Heart left ventricle (tissue), 16 donors: ENCODE measurements at places on chromosomes 5 and 9. TPM values are rescaled to one million over a fixed set of nuclear protein-coding genes. Genes with fewer than 3 reads are reported as not detected.

Gene RAD23B
- 144 TPM for total RNA-seq

Gene SLC6A7
- total RNA-seq: not detected

Gene SLC34A1
- total RNA-seq: not detected

Gene FANCC
- total RNA-seq: 6.0 TPM

Gene IFNB1
- not detected for total RNA-seq

Gene UNC5A
- total RNA-seq: 0.29 TPM

DNA sequence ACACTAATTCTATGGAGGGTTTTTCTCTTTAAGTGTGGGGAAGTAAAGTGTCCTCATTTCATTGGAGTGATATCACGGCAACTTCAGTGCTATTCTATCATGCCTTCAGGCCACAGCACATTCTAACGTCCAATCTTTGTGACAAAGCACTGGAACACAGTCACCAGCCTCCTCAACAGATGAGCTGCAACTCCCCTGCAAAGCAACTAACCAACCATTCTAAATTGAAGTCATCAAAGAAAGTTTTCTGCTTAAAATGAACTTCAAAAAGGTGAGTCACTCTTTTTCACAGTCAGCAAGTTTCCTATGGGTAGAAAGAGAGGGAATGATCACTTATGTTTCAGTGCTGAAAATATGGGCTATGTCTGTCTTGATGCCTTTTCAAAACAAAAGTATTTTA lies 190.8 kb downstream of the ELAVL2 start:
- H3K36me3 ChIP-seq: no peaks in the 10 kb centered on the region
- no peak overlapping the region for H3K4me3 ChIP-seq
- H3K27ac ChIP-seq: no peak overlapping the region
- no peaks in the 10 kb centered on the region for H3K4me1 ChIP-seq

DNA sequence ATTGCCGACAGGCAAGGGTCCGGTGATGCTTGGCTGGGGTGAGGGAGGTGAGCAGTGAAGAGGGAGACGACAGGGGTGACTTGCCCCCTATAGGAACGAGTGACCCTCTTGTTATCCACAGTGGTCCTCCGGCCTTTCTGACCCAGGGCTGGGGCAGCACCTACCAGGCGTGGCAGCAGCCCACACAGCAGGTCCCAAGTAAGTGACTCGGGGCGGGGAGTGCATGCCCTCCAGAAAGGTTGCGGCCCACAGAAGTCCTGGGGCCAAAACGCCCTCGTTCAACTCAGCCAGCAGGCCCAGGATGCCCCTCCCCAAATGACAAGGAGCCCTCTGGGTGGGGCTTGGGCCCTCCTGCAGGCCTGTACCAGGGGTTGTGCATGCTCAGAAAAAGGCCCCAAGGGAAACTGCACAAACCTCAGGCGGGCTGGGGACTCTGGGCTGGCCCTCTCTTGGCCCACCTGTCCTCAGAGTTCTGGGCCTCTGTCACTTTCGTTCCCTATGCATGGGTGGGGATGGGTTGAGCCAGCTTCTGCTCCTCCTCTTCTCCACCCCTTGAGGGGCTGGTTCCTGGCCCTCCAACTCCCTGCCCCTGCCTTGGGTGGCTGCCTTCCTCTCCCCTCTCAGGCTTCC lies 32.2 kb upstream of the PRDM12 start:
- H3K36me3 ChIP-seq: peaks cover 90% of the 10 kb centered on the region
- peaks cover 10% of the 10 kb centered on the region for H3K4me1 ChIP-seq
- DNase-seq: no peak
- H3K27me3 ChIP-seq: no peaks in the 10 kb centered on the region
- H3K27ac ChIP-seq: no peak overlapping the region

- H3K4me3 ChIP-seq: no peak overlapping the region
- H3K27me3 ChIP-seq: no peaks in the 10 kb centered on the region
- H3K27ac ChIP-seq: no peak overlapping the region
- H3K36me3 ChIP-seq: no peaks in the 10 kb centered on the region
Observed at GRCh38 chr9:28502189-28502588, 928.9 kb upstream of the C9orf72 start.

DNA sequence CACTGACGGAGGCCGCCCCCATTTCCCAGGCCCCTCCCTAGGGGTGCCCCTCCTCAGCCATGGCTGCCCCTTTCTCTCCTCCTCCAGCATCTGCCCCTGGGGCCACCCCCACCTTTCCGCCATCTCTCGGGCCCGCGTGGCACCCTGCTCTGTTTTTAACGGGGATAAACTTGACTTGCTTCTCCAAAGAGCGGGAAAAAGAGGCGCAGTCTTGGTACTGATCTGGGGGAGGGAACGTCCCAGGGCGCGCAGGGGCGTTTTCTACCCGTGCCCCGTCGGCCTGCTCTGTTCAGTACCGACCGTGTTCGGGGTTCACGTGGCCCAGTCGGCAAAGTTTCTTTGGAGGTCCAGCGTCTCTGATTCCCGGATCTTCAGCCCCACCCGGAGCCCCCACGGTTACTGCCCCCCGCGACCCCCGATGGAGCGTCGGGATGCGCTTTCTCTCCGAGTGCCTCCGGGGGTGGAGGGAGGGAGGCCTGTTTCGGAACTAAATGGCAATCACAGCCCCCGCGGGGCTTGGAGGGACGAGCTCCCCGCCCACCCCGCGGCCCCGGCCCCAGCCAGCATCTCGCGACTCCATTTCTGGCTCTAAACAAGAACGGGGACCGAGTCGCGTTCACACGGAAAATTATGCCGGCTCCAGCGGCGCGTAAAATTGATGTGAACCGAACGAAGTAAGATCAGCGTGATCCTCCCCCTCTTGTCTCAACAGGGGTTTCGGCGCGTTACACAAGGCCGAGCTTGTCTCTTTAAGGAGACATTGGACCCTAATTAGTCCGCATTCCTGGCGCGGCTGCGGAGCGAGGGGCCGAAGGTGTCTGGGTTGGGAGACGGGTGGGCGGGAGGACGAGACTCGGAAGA lies 1.1 kb upstream of the TLE4 start:
- H3K27me3 ChIP-seq: peaks cover 4% of the 10 kb centered on the region
- H3K4me1 ChIP-seq: peaks cover 17% of the 10 kb centered on the region
- H3K27ac ChIP-seq: peak overlapping the region; percentile 97

GRCh38 chr9:98811051-98811650 lies 3.7 kb downstream of the GALNT12 start:
- no peak for DNase-seq
- H3K4me1 ChIP-seq: peaks cover 5% of the 10 kb centered on the region
- no peaks in the 10 kb centered on the region for H3K36me3 ChIP-seq

- H3K36me3 ChIP-seq: no peaks in the 10 kb centered on the region
- no peaks in the 10 kb centered on the region for H3K4me1 ChIP-seq
- no peak overlapping the region for H3K27ac ChIP-seq
- no peak for DNase-seq
Observed at GRCh38 chr5:92504346-92504745, 1076.7 kb downstream of the NR2F1-AS1 start.

DNA sequence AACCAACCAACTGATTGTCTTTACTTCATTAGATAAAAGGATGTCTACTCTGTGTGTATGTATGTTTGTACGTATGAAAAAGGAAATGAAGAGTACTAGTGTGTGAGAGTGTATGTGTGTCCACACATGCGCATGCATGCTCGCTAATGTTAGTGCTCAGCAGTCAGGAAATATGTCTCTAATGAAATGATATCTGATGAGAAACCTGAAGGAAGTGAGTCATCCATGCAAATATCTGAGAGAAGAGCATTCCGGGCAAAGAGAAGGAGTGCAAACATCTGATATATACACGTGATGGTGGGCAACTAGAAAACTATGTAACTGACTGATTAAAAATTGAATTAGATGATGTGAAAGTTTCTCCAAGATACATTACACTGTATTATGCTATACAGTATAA lies 29.6 kb upstream of the UGCG start:
- no peak for DNase-seq
- no peaks in the 10 kb centered on the region for H3K27me3 ChIP-seq
- H3K4me3 ChIP-seq: no peak overlapping the region

DNA sequence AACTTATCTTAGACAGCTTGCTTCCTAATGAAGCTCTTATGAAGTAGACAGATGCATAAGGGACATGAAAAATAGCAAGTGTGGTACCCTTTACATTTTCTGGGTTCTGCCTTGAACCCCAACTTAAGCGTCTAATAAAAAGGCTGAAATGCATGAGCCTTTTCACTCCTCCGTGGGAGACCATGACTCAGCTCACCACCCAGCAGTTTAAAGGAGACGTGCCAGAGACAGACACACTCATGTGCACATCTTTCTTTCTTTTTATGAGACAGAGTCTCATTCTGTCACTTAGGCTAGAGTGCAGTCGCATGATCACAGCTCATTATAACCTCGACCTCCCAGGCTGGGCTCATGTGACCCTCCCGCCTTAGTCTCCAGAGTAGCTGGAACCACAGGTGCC lies 22.3 kb downstream of the CTXN3 start:
- H3K4me3 ChIP-seq: no peak overlapping the region
- DNase-seq: no peak
- no peaks in the 10 kb centered on the region for H3K36me3 ChIP-seq
- H3K4me1 ChIP-seq: peaks cover 1% of the 10 kb centered on the region
- no peaks in the 10 kb centered on the region for H3K27me3 ChIP-seq

DNA sequence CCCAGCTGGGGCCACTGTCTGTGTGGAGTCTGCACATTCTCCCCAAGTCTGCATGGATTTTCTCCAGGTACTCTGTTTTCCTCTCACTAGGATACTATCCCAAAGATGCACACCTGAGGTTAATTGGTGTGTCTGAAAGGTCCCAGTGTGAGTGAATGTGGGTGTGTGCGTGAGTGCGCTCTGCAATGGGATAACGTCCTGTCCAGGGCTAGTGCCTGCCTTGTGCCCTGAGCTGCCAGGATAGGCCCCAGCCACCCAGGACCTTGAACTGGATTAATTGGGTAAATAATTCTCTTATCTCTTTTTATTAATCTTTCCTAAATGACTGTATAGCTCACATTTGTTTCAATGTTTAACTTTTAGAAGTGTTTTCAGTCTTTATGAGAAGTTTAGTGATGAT lies 11.5 kb upstream of the PANK3 start:
- no peaks in the 10 kb centered on the region for H3K36me3 ChIP-seq
- H3K4me3 ChIP-seq: no peak overlapping the region
- no peaks in the 10 kb centered on the region for H3K4me1 ChIP-seq
- H3K27me3 ChIP-seq: no peaks in the 10 kb centered on the region
- H3K27ac ChIP-seq: no peak overlapping the region
- no peak for DNase-seq

GRCh38 chr5:53820802-53821171 lies 260.3 kb downstream of the NDUFS4 start:
- no peaks in the 10 kb centered on the region for H3K4me1 ChIP-seq
- no peaks in the 10 kb centered on the region for H3K36me3 ChIP-seq

DNA sequence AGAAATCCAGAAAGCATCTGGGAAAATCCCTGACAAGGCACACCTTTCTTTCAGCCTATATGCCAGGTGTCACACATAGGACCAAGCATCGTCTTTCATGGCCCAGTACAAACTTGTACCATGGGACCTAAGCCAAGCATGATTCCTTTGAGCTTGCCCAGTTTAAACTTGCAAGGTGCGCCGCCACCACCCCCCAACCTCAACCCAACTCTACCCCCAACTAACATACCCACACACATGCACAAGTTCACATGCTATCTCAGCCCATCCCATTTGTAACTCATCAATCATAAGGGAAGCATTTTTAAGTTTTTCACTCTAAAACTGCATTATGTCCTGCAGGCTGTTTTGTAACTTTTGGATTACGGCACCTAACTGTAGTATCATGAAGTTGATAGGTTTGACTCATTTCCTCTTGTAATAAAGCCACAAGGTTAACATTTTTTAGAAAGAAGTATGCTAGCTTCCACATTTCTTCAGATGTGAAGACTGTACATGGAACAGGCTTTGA lies 145.9 kb upstream of the FST start:
- no peaks in the 10 kb centered on the region for H3K36me3 ChIP-seq
- DNase-seq: no peak
- no peak overlapping the region for H3K27ac ChIP-seq
- H3K4me3 ChIP-seq: no peak overlapping the region
- H3K4me1 ChIP-seq: no peaks in the 10 kb centered on the region

- H3K4me3 ChIP-seq: no peak overlapping the region
- H3K36me3 ChIP-seq: no peaks in the 10 kb centered on the region
- no peaks in the 10 kb centered on the region for H3K27me3 ChIP-seq
- no peak overlapping the region for H3K27ac ChIP-seq
- H3K4me1 ChIP-seq: peaks cover 13% of the 10 kb centered on the region
- no peak for DNase-seq
Observed at GRCh38 chr5:78597974-78598371, 50.6 kb downstream of the LHFPL2 start.

DNA sequence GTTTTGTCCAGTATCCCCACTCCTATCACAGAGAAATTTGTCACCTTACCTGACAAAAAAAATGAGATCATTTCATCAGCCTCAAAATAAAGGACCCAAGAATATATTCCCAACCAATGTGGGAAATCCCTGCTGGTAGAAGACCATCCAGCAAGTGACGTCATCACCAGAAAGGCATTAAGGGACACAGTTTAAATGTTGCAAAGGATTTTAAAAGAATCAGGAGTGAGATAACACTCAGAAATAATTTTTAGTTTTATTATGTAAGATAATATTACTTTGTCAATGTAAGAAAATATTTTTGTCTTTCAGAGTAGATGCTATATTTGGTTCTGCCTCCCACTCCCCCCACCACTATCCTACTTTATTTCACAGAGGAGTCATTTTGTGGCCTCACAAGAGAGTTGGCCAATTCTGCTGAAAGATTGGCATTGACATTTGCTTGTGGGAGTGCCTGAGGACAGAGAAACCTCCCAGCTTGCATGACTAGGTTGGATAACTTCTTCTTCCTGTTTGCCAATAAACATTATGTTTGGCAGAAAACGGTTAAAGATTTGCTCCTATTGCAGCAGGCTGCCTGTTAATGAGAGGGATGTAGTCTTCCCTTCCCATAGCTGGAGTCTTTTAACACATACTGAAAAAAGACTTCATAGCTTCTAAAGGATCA lies 288.6 kb upstream of the DAB2 start:
- H3K36me3 ChIP-seq: no peaks in the 10 kb centered on the region
- no peaks in the 10 kb centered on the region for H3K4me1 ChIP-seq
- H3K27me3 ChIP-seq: no peaks in the 10 kb centered on the region
- DNase-seq: no peak
- H3K27ac ChIP-seq: no peak overlapping the region

DNA sequence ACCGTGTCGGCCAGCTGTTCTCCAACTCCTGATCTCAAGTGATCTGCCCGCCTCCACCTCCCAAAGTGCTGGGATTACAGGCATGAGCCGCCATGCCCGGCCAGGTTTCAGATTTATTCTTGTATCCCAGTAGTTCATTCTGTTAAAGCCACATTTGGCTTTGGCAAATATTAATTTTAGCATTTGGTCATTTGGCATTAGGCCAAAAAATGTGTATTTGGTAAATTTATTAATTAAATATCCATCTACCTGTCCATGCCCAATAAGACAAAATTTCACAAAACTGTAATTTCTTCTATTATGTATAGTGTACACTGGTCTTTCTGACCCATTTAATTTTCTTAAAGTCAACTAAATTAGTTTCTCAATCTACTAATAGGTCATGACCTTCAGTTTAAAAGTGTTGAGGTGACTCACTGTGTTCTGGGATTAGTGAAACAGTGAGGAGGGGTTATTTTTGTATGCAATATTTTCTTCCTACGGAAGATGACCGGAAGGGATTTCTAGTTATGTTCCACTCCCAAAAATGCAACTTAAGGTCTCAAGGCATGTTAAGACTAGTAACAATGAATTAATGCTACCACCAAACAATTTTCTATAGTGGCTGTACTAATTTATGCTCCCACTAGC lies 21.0 kb downstream of the OSTF1 start:
- H3K27ac ChIP-seq: no peak overlapping the region
- H3K4me3 ChIP-seq: no peak overlapping the region
- peaks cover 14% of the 10 kb centered on the region for H3K4me1 ChIP-seq

GRCh38 chr9:123505496-123505895 lies 149.5 kb downstream of the CRB2 start:
- DNase-seq: no peak
- H3K27me3 ChIP-seq: no peaks in the 10 kb centered on the region
- no peaks in the 10 kb centered on the region for H3K36me3 ChIP-seq
- no peak overlapping the region for H3K4me3 ChIP-seq
- no peaks in the 10 kb centered on the region for H3K4me1 ChIP-seq
